ENCODE measurements at places on chromosomes 13 and 19. TPM values are rescaled to one million over a fixed set of nuclear protein-coding genes. Genes with fewer than 3 reads are reported as not detected.

Gene PROZ
- not detected for total RNA-seq

Gene SLC10A2
- total RNA-seq = not detected

Gene SSC5D
- total RNA-seq = not detected

Gene STARD13
- total RNA-seq = 3.0 TPM

Gene PLEKHJ1
- 83.5 TPM for total RNA-seq

Gene S1PR5
- 3.3 TPM for total RNA-seq

Gene TMEM238
- 11.8 TPM for total RNA-seq

Gene ZNF791
- 9.2 TPM for total RNA-seq

Gene TINCR
- 14.8 TPM for total RNA-seq

Gene PDS5B
- 9.7 TPM for total RNA-seq

Gene ZNF284
- total RNA-seq = 1.7 TPM

Gene HSD17B14
- 2.4 TPM for total RNA-seq

Gene MAMSTR
- total RNA-seq = 0.88 TPM

Gene ZNF543
- 6.1 TPM for total RNA-seq

Gene BEST2
- not detected for total RNA-seq

Gene LIM2
- not detected for total RNA-seq

Gene LRRC63
- not detected for total RNA-seq

Gene LYL1
- total RNA-seq = 0.63 TPM

Gene ZSWIM4
- 7.1 TPM for total RNA-seq

Gene IGFL2
- 16.6 TPM for total RNA-seq

Gene SLAIN1
- 0.56 TPM for total RNA-seq

Gene ANGPTL8
- total RNA-seq = not detected

Gene MBD3L3
- not detected for total RNA-seq

Gene ZNF575
- 0.28 TPM for total RNA-seq

Gene CPAMD8
- 0.74 TPM for total RNA-seq

Gene CGB8
- 0.37 TPM for total RNA-seq

Gene CYP2F1
- total RNA-seq = 0.07 TPM

Gene GRIK5
- not detected for total RNA-seq

Gene ZNF285
- total RNA-seq = 2.0 TPM

Gene HSH2D
- total RNA-seq = not detected

Gene C19orf38
- total RNA-seq = not detected

Gene BCL2L12
- 24.6 TPM for total RNA-seq

Gene TJP3
- total RNA-seq = 10.6 TPM

Gene IZUMO4
- 4.3 TPM for total RNA-seq

Gene CCDC194
- total RNA-seq = not detected

Gene AMER2
- not detected for total RNA-seq

Gene WASF3
- total RNA-seq = 3.3 TPM

Gene SLC25A42
- total RNA-seq = 4.0 TPM

Gene CBY2
- total RNA-seq = not detected

Gene DCT
- total RNA-seq = not detected

Gene PCDH17
- total RNA-seq = not detected

Gene C1QTNF9B
- total RNA-seq = not detected

Data from airway epithelial cell (primary cell).